Suppressor macrophage treated with lipopolysaccharide for 1 hour (primary cell): ENCODE measurements at places on chromosomes 4 and X.
A peak's percentile ranks its signal among the peaks of the same experiment; 100 is the strongest.

DNA sequence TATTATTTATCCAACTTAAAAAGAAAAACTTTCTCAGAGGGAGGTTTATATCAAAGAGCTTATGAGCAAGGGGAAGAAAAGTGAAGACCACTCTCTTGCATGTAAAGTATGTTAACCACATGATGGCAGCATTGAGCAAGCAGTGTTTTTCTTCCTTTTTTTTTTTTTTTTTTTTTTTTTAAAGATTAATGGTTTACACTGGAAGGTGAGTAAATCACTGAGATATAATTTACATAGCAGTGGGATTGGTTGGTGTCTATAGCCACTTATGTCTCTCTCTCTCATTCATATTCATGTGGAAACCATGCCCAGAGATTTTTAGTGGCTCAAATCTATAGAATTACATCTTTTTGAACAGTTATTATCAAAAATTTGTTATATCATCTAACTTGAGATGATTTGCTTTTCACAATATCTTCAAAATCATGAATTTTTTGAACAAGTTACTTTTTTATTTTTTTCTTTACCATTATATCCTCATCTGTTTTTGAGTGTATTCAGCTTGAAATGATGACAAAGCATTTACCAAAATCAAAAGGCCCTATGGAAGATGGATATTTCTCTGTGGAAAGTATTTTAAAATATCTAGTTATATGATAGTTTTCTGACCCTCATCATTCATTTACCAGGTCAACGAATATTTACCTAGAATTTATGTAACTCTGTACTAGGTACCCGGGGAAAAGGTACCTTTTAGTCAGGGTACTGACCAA, 31.6 kb downstream of the MTHFD2L start:
- peak; percentile 79 for DNase-seq

- DNase-seq: no peak
Measured at GRCh38 chr4:47500776-47501175, 15.7 kb downstream of the ATP10D start.

DNA sequence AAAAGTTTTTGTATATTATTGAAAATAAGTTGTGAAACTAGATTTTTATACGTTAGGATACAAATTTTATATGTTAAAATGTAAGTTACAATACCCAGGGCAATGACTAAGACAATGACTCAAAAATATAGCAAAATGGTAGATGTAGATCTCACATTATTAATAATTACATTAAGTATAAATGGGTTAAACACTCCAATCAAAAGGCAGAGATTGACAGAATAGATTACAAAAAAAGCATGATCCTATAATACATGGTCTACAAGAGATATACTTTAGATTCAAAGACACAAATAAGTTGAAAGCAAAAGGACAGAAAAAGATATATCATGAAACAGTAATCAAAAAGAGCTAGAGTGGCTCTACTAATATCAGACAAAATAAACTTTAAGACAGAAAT, 210.9 kb upstream of the NHS start:
- DNase-seq: no peak

GRCh38 chr4:21191317-21191716, 491.1 kb downstream of the PACRGL start:
- no peak for DNase-seq

- no peak for DNase-seq
Measured at GRCh38 chrX:68506649-68507048, 7.8 kb downstream of the YIPF6 start.

DNA sequence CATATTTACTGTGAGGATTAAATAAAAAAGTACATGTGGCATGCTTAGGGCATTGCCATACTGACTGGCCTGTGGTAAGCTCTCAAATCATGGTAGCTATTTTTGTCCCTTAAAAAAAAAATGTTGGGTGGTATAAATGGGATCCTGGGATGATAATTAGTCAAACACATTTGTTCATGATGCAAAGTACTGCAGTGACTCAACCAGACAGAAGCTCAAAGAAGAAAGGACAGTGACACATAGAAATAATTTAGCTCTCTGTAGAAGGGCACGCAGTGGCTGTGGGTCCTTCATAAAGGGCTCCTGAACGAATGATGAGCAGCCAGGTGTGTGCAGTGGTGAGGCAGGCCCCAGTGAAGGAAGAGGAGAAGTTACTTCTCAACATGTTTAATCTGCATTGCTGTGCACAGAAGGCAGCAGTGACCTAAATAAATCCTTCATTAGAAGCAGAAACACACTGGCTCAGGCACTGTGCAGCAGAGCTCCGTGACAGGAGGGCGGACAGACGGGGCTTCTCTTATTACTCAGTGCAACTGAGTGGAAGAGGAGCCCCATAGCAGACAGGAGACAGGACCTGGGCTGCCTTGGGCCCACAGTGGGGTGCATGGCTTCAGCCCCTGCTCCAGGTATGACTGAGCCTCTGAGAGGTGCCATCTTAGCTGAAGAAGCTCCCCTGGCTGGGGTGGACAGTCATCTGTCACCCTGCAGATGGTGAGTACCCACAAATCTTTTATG, 20.3 kb downstream of the HS3ST1 start:
- DNase-seq: peak; percentile 14

- no peak for DNase-seq
Measured at GRCh38 chr4:105979506-105979905, 84.2 kb downstream of the NPNT start.

GRCh38 chrX:9182041-9182440, 148.1 kb upstream of the FAM9B start:
- DNase-seq: no peak

DNA sequence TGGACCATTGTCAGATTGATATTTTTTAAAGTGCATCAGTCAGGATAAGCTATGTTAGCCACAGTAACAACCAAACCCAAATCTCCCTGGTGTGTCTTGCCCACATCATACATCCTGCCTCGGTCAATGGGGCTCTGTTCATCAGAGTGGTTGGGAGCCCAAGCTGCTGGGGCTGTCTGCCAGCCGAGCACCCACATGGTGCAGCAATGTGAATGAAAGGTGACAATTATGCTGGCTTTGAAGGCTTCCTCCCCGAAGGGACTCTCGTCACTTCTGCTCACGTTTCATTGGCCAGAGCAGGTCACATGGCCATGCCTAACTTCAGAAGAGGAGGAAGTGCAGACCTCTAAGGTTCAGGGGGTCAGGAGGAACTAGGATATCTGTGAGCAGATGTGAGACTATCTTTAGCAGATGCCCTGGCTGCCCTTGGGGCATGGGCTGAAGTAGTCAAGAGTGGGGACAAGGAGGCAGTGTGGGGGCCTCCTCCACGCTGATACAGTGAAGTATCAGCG, 1.3 kb upstream of the JAKMIP1 start:
- no peak for DNase-seq

DNA sequence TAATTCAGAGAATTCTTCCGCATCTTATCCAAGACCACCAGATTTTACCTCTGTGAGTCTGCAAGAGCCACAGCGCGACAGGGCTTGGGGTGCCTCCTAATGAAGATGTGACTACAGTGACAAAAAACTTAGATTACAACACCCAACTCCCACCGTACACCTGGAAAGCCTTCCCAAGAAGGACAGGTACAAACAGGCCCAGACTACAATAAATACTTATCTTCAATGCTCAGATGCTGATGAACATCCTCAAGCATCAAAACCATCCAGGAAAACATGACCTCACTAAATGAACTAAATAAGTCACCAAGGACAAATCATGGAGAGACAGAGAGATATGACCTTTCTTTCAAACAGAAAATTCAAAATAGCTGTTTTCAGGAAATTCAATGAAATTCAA, 20.8 kb upstream of the ABCG2 start:
- DNase-seq: no peak
